ENCODE measurements at places on chromosomes 3 and 15. TPM values are rescaled to one million over a fixed set of nuclear protein-coding genes. Genes with fewer than 3 reads are reported as not detected.

- peak overlapping the region; percentile 84 for H3K27ac ChIP-seq
- H3K4me1 ChIP-seq: peaks cover 33% of the 10 kb centered on the region
- H3K4me3 ChIP-seq: no peak overlapping the region
These were observed 22.9 kb upstream of the PLXNA1 start for GRCh38 chr3:126959921-126960603.

- no peaks in the 10 kb centered on the region for H3K36me3 ChIP-seq
- H3K4me1 ChIP-seq: peaks cover 24% of the 10 kb centered on the region
- no peaks in the 10 kb centered on the region for H3K27me3 ChIP-seq
- no peak for DNase-seq
- H3K4me3 ChIP-seq: no peak overlapping the region
These were observed 44.1 kb upstream of the UMPS start for GRCh38 chr3:124686028-124686670.

The C3orf80 gene
- total RNA-seq: not detected

The ADAMTS17 gene
- 0.39 TPM for total RNA-seq

GRCh38 chr3:148954981-148955380 is 36.4 kb upstream of the GYG1 start:
- no peaks in the 10 kb centered on the region for H3K27me3 ChIP-seq
- H3K36me3 ChIP-seq: no peaks in the 10 kb centered on the region
- no peak for DNase-seq
- peaks cover 27% of the 10 kb centered on the region for H3K4me1 ChIP-seq
- H3K4me3 ChIP-seq: no peak overlapping the region

DNA sequence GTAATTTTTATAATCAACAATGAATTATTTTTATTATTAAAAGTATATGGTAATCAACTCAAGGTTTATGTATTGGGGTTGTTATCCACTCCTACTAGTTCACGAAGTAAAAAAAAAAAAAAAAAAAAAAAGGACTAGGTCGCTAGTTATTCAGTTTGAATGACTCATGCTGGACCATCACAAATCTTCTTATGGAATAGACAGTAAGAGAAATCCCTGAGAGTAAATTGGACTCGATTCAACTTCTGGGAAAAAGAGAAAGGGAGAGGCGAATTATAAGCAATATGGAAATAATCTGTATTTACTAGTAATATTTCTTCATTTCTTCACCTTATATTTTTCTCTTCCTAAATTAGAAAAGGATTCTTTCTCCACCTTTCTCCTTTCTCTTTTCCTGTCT is 2.0 kb downstream of the MYEF2 start:
- no peak for DNase-seq
- peaks cover 9% of the 10 kb centered on the region for H3K36me3 ChIP-seq
- H3K27ac ChIP-seq: no peak overlapping the region
- H3K4me1 ChIP-seq: peaks cover 14% of the 10 kb centered on the region
- no peak overlapping the region for H3K4me3 ChIP-seq

The GAP43 gene
- 2.3 TPM for total RNA-seq
